ENCODE measurements at places on chromosomes 7 and 10. TPM values are rescaled to one million over a fixed set of nuclear protein-coding genes. Genes with fewer than 3 reads are reported as not detected.
A peak's percentile ranks its signal among the peaks of the same experiment; 100 is the strongest.

DNA sequence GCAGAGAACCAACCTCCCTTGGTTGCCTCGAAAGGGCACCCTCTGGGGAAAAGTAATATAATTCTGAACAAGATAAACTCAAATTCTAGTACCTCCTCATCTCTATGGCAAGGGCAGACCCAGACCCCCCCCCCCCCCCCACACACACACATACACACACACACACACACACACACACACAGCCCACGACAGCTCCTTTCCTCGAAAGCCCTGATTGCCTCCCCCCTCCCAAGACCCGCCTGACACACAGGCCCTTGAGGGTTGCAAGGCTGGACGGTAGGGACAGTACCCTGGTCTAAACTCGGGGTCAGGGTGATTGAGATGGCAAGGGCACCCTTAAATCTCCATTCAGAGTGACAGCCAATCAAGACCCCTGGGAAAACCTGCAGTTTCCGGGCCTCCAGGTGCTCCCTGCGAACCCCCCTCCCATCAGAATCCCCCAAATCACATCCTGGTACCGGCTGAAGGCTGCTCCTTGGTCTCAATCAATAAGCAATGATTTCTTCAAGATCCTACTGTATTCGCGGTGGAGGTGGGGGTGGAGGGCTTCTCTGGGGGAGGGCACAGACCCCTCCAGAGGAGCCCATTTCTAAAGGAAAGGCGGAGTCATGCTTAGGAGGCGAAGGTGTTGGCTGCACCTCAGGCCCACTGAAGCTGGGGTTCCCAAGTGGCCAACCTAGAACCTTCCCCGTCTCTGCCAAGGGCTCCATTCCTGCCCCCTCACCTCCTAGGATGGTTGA lies 100.7 kb downstream of the HIP1 start:
- H3K4me1 ChIP-seq: peaks cover 15% of the 10 kb centered on the region
- H3K27me3 ChIP-seq: no peaks in the 10 kb centered on the region
- no peaks in the 10 kb centered on the region for H3K36me3 ChIP-seq

- no peak for DNase-seq
- no peak overlapping the region for H3K4me3 ChIP-seq
- peaks cover 11% of the 10 kb centered on the region for H3K27me3 ChIP-seq
These were observed 111.6 kb downstream of the HTR5A start for GRCh38 chr7:155181768-155182167.

GRCh38 chr10:78432583-78432982 lies 398.9 kb downstream of the RPS24 start:
- DNase-seq: peak; percentile 15
- H3K27ac ChIP-seq: no peak overlapping the region
- no peaks in the 10 kb centered on the region for H3K4me1 ChIP-seq
- H3K4me3 ChIP-seq: no peak overlapping the region

DNA sequence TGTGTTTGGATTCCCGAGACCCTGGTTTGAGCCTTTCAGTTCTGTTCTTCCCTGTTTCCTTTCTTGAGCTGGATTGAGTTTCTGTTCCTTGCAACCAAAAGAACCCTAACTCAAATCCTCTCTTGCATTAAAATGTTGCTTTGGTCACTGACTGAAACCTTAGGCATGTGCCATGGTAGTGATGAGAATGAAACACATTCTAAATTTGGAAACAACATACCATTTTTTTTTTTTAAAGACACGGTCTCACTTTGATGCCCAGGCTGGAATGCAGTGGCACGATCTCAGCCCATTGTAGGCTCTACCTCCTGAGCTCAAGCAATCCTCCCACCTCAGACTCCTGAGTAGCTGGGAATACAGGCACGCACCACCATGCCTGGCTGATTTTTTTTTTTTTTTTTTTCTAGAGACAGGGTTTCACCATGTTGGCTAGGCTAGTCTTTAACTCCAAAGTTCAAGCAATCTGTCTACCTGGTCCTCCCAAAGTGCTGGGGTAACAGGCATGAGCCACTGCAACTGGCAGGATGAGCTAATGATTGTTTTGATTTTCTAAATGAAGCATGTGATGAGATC lies 8.4 kb downstream of the THAP5 start:
- no peaks in the 10 kb centered on the region for H3K27me3 ChIP-seq
- no peak overlapping the region for H3K27ac ChIP-seq
- H3K4me1 ChIP-seq: peaks cover 6% of the 10 kb centered on the region

DNA sequence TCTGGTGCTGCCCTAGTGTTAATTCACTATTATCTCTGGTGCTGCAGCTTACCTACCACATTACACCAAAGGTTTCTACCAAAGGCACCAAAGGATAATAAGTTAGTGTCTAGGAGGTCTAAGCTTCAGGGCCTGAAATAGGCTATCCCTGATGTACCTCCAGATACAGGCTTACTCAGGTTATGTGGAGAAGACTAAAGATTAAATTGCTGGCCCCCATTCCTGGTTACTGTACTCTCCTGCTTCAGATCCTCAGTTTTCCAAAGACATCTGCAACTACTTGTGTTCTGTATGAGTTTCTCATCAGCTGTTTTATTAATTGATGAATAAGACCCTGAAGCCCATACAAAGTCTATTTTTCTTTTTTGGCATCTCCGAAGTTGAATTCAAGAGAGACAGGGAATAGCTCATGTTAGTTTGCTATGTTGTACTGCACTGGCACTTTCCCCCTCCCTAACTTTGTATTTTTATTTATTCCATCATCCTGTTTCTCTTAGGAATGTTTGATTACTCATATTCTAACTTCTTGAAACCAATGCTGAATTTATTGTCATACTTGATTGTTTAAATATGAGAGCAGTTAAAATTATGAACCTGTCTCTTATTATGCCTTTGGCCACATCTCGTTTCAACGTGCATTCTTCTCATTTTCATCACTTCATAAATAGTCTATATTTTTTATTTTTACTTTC lies 85.9 kb downstream of the PON1 start:
- no peak for DNase-seq
- no peaks in the 10 kb centered on the region for H3K27me3 ChIP-seq
- no peak overlapping the region for H3K4me3 ChIP-seq
- no peaks in the 10 kb centered on the region for H3K36me3 ChIP-seq
- H3K27ac ChIP-seq: no peak overlapping the region
- no peaks in the 10 kb centered on the region for H3K4me1 ChIP-seq

The MMP21 gene
- 0.14 TPM for total RNA-seq

Data from natural killer cell treated with Interleukin-12 subunit alpha and Interleukin-12 subunit beta and Interleukin-15 and Interleukin-18, amount 100 ng/mL, for 72 hours (primary cell).